ENCODE measurements at places on chromosomes 4 and X.

DNA sequence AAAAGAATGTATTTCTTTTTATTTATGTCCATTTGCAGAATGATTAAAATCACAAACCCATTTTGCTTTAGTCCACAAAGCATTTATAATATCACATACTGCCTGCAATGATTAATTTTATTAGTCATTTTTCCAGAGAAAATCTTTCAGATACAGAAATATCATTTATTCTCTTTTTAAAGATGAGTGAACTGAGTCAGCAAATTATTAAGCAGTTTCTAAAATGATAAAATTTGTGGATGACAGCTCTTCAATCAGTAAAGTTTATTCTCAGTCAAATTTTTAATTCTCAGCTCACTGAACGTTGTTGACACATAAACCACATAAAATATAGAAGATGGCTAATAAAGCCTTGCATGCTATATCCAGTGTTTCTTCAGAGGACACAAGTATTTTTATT lies 485.5 kb downstream of the PRR32 start:
- no peak for DNase-seq

- DNase-seq: peak; percentile 56
These were observed 144.1 kb upstream of the RBPJ start for GRCh38 chr4:26176598-26177149.

DNA sequence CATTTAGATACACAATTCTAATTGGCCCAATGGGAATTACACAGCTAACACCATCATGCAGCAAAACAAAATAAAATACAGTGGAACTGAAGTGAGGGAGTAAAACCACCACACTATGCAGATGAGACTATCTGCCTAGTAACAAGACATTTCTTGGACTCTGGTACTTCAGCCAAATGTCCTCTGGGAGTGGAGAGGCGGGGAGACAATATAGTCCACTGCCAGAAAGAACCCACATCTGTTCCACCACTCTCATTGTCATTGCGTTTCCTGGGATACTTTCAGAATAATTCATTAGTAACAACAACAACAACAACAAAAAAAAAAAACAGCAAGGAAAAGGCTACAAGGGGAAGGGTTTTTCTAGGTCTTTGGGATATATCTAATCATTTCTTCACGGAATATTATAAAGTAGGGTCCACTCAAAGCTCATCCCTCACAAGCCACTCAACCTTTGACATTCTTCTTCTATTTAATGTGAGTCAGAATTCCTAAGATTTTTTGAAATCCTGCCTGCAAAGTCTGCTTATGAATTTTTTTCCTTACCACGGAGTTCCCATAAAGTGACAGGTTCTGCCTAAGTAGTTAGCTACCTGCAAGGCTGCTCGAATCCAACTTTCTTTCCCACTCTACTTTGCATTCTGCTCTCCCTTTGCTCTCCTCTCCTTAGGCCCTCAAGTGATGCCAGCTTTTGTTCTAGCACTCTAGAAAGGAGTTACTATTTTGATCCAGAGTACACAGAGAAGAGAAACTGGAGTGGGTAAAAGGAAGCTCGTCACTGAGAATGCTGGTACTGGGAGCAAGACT lies 254.6 kb downstream of the CHIC1 start:
- DNase-seq: peak; percentile 29

GRCh38 chrX:63686878-63687714 lies 97.9 kb downstream of the ARHGEF9 start:
- peak; percentile 50 for DNase-seq

GRCh38 chr4:11070813-11071212 lies 357.9 kb downstream of the HS3ST1 start:
- no peak for DNase-seq

- DNase-seq: peak; percentile 84
These were observed 19.4 kb downstream of the TAPT1 start for GRCh38 chr4:16206848-16207247.

DNA sequence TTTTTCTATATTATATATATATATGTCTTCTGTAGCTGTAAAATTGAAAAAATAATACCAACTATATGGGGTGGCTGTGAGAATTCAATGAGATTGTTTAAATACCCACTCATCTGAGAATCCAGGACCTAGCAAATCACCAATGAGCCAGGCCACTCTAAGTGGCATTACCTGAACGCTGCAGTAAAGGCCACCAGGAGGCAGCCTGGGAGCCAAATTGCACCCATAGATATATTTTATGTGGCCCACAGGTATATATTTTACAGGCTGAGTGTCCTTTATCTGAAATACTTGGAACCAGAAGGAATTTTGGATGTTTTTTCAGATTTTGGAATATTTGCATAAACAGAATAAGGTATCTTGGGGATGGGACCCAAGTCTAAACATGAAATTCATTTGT lies 58.2 kb upstream of the C4orf50 start:
- DNase-seq: no peak

DNA sequence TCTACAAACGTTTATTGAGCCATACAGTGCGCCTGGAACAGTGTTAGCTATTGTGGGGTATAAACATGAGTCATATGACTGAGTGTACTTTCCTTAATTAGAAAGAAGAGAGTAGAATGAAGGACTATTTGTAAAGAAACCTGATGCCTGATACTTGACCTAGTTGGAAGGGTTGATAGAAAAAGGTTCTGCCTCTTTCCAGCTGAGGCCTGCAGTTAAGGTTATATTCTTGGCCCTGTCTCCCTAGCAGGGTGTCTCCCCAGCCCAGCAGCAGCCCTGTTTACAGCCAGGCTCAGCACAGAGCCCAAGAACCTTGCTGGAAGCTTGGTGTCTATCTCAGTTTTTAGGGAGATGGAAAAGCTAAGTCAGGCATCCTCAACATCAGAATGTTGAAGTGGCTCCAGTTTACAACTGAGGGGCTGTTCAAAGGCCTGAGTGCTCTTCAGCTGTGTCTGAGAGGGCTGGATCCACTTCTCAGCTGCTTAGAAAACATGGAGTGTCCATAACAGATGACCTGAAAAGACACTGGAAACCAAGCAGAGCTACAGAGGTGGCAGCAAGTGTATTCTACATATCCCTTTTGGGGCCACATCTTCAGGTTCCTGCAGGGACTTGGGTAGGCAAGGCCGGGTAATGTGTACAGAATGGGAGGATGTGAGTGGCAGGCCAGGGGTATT lies 21.6 kb downstream of the NYX start:
- DNase-seq: peak; percentile 52

- DNase-seq: no peak
These were observed 78.7 kb upstream of the TET2 start for GRCh38 chr4:105067946-105068345.

GRCh38 chr4:60134099-60134498 lies 1066.0 kb upstream of the ADGRL3 start:
- no peak for DNase-seq

DNA sequence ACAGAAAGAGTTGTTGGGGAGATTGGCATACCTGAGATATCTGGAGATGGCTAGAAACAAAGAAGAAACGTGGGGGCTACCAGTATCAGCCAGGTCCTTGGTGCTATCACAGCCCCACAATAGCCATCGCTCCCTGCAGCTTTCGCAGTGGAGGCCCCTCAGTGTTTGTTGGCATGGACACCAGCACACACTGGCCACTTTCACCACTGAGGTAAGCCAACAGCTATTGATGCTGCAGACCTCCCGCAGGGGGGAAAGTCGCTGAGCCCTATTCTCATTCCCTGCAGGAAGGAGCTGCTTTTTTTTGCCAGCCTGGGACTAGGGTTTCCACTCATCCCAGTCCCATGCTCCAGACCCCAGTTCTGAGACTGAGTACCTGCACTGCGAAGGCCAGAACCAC lies 879.2 kb upstream of the IGFBP7 start:
- DNase-seq: no peak

- DNase-seq: no peak
These were observed 130.8 kb downstream of the ZAR1 start for GRCh38 chr4:48620831-48621230.

GRCh38 chr4:1788254-1788973 lies 4.7 kb upstream of the FGFR3 start:
- no peak for DNase-seq

GRCh38 chr4:18689308-18690115 lies 668.0 kb upstream of the LCORL start:
- DNase-seq: peak; percentile 64

DNA sequence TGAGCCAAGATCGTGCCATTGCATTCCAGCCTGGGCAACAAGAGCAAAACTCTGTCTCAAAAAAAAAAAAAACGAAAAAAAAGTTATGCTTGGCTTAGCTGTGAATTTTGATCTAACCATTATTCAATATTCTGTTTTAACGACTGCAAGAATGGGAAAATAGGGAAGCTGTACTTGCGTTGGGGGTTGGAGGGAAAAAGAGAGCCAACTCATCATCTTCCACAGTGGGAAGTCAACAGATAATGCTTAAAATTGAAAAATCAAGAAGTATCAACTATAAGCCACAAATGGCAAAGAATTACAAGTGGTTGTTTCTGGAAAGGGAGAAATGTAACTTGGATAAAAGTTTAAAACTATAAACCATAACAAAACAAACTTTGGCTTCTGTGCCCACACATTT lies 2.9 kb downstream of the TEC start:
- no peak for DNase-seq

DNA sequence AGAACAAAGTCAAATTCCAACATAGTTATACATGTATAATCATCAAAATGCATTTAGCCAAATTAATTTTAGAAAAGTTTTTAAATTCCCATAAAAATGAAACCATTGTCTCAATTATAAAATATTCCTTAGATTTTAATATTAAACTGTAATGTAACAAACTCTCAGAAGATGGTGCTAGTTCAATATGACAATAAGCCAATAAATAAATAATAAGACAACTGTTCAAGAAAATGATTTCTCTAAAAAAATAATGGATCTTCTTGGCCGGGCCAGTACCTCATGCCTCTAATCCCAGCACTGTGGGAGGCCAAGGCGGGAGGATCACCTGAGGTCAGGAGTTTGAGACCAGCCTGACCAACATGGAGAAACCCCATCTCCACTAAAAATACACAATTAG lies 80.3 kb downstream of the RAB28 start:
- DNase-seq: no peak

- no peak for DNase-seq
These were observed 266.2 kb upstream of the CASK start for GRCh38 chrX:42189576-42189975.

- peak; percentile 4 for DNase-seq
These were observed 37.8 kb upstream of the PCDH19 start for GRCh38 chrX:100447655-100448397.

- no peak for DNase-seq
These were observed 21.5 kb upstream of the LRAT start for GRCh38 chr4:154722262-154722661.

GRCh38 chr4:80321776-80322175 lies 13.8 kb upstream of the CFAP299 start:
- DNase-seq: no peak

GRCh38 chr4:150242820-150243458 lies 164.7 kb downstream of the DCLK2 start:
- peak; percentile 68 for DNase-seq

DNA sequence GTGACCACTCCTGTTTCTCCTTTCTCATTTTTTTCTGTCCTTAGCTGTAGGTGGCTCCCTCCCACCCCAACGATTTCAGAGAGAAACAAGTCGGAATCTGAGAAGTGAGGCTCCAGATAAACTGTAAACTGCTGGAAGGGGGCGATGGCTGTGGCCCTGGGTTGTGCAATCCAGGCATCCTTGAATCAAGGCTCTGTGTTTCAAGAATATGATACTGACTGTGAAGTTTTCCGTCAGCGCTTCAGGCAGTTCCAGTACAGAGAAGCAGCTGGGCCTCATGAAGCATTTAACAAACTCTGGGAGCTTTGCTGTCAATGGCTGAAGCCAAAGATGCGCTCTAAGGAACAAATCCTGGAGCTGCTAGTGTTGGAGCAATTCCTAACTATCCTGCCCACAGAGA lies 37.7 kb downstream of the ETDC start:
- DNase-seq: no peak

DNA sequence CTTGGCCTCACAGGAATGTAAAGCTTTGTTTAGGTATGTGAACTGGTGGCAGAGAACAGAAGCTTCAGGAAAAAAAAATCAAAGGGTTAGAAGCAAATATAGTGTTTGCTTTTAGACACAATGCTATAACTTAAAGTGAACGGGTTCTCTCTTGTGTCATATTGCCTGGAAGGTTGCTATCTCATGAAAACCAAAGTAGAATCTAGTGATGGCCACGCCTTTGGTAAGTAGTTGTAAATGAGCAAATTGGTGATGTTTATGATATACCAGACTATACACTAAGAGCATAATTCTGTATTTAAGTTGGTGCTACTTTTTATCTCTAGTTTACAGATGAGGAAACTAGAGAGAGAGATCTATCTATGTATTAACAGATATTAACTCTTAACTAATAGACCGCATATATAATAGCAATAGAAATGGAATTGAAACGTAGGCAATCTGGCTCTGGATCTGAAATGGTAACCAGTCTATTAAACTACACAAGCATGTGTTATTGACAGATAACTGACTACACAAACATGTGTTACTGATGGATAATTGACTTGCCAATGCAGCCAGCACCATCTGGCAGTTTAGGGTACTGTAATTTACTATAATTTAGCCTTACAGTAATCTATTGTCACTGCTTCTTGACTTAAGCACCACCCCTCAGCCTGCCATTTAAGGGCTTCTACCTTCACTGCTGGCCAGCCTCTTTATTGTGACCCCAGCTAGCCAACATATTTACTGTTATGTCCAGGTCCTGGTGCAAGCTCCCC lies 40.8 kb downstream of the HCCS start:
- no peak for DNase-seq

Data from myocyte (in vitro differentiated cells).